ENCODE measurements at places on chromosomes 5 and 9. TPM values are rescaled to one million over a fixed set of nuclear protein-coding genes. Genes with fewer than 3 reads are reported as not detected.

PTPN3 gene
- 10.9 TPM for total RNA-seq

IFNA21 gene
- total RNA-seq: not detected

ZNF454 gene
- 2.0 TPM for total RNA-seq

GPSM1 gene
- 9.0 TPM for total RNA-seq

ZNF474 gene
- not detected for total RNA-seq

C6 gene
- 9.4 TPM for total RNA-seq

FCN1 gene
- total RNA-seq: 13.2 TPM

CYLC2 gene
- total RNA-seq: not detected

IFNB1 gene
- not detected for total RNA-seq

SPINK13 gene
- total RNA-seq: not detected

TAF11L5 gene
- not detected for total RNA-seq

TAF11L7 gene
- total RNA-seq: not detected

CDH9 gene
- total RNA-seq: not detected

CD274 gene
- 8.4 TPM for total RNA-seq

AK8 gene
- total RNA-seq: 1.3 TPM

PCBD2 gene
- total RNA-seq: 10.3 TPM

BOD1 gene
- total RNA-seq: 59.9 TPM

GAS1 gene
- total RNA-seq: 87.2 TPM

NMUR2 gene
- total RNA-seq: not detected

COL23A1 gene
- 1.0 TPM for total RNA-seq

KIAA1958 gene
- total RNA-seq: 2.0 TPM

All from omental fat pad (tissue), 4 donors.